Activated CD4-positive, alpha-beta T cell treated with anti-CD3 and anti-CD28 coated beads, Interleukin-2, Interleukin-4, amounts not matched to agents 100 ng/mL and 50 ng/mL, durations not matched to agents 16 hours and 8 hours (primary cell): ENCODE measurements at places on chromosomes 3 and 15.
A peak's percentile ranks its signal among the peaks of the same experiment; 100 is the strongest.

DNA sequence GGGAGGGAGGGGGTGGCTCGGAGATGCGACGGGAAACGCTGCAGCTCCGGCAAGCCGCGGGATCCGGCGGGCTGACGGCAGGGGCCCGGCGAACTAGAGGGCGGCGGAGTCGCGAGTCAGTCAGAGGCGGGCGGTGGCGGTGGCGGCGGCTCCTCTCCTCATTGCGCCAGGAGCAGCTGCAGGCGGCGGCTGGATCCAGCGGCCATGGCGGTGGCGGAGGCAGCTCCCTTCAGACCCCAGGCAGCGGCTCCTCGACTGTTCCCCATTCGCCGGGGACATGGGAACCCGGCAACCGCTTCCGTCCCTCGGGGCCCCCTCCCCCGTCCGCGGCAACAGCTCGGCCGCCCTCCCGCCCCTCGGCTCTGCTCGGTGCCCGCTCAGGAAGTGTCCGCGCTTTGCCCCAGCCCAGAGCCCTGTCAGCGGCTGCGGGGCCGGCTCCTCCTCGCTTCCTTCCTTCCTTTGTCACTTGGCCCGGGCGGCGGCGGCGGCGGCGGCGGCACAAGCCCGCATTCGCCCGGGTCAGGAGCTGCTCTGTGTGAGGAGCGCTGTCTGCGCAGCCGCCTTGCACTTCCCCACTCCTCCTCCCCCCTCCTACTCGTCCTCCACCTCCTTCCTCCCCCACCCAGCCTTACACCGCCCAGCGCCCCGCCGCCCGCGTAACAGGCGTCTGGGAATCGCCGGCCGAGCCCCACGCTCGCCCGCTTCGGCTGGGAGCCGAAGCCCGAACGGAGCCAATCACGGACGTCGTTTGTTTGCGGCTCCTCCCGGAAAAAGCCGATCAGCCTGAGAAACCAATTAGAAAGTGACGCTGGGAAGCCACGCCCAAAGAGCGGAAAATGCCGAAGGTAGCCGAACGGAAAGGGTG is at the start of gene GSK3B:
Gene GSK3B, minus strand, starts transcription at position 537 of the 865 bp plus-strand sequence. CDS start 1,013 bp downstream, outside the sequence.
- peak; percentile 73 for DNase-seq

- no peak for DNase-seq
Observed at GRCh38 chr3:99248130-99248529, 346.6 kb upstream of the DCBLD2 start.

DNA sequence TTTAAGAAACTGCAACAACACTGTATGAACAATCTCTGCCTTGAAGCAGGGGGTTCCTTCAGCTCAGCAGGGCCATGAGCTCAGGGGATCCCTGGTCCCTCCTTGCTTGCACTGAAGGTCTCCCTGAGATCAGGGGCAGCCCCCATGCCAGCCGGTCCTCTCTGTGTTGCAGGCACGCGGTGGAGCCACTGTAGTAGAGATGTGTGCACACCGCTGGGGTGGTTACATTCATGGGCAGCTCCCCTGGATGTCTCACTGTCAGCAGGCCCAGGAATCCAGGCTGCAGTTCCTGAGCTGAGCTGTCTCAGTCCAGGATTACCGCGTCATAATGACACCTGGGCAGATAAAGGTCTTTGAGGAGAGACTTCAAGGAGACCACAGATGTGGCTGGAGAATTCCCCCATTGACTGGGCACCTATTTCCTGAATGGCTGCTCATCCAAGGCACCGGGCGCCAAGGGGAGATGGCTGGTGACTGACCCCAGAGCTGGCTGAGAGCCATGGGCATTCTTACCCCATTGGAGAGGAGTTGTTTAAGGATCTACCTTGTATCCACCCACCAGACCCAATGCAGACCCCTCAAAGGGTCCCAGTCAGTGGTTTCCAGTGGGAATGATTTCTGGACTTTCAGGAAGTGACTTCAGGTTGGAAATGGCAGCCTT is 10.4 kb upstream of the KLF13 start:
- DNase-seq: no peak

DNA sequence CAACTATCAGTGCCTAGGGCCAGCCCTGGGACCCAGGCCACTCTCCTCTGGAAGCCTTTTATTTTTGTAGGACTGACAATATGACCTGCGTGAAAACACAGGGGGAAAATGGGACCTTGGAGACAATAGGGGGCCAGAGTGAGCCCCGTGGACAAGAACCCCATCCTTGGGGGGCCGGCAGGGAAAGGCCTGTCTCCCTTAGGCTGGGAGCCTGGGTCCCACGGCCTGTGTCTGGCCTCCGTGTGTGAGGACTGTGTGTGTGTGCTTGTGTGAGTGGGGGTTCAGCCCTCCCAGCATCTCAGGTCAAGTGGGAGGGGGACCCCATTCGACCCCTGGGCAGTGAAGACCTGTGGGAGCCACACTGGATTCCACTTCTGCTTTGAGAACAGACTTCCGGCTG is 53.3 kb downstream of the EXOG start:
- DNase-seq: no peak

DNA sequence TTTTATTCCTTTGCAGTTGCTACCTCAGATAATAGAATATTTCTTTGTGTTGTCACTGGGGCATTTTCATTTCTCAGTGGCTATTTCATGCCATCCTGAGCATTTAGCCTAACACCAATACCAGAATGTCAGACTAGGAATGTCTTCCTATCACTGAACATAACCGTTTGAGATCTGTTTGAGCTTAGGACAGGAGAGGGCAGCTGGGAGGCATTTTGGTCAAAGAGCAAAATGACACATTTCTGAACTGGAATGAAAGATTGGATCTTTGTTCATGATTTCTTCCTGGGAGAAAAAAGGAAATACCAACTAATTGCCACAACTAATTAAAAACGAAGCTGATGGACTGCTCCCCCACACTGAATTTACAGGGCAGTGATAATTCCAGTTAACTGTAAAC is 921.3 kb upstream of the NR2F2 start:
- DNase-seq: no peak
